Hematopoietic multipotent progenitor cell treated with erythropoietin and hydrocortisone succinate and interleukin-3 and kit ligand, for 6 days (in vitro differentiated cells): ENCODE measurements at places on chromosomes 2 and 18.

- DNase-seq: peak; percentile 69
Observed at GRCh38 chr2:108591163-108591562, 56.9 kb downstream of the LIMS1 start.

DNA sequence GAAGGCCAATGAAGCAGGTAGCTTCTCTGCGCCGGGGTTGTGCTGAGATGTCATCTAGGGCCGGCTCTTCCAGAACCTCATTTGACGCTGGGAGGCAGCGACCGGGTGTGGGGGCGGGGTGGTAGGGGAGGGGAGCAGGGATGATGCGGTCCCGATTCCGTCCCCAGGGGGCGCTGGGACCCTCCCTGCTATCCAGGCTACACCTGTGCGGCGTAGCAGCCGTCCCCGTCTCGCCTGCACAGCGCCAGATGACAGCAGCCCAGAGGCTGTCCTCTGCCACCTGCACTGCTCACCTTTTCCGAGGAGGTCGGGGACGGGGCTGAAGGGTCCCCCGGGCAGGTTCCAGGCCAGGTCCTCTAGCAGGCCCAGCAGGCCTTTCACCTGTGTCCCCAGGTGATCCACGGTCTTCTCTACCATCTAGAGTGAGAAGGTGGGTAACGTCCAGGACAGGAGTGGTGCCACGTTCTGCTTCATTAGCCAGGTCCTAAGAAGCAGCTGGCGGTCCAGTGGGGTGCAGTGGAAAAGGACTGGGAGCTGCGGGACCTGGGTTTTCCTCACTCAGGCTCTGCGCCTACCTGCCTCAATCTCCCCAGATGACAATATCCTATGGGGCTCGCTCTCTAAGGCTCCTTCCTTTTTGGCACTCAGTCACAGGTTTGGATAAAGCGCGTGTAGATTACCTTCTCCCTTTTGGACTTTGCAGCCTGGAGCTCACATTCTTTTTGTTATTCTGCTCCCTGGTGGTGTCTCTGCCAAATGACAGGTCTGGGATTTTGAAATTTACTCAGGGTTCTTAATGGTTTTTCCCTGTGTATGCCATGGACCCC is 56.0 kb upstream of the RAB6C start:
- peak; percentile 77 for DNase-seq

DNA sequence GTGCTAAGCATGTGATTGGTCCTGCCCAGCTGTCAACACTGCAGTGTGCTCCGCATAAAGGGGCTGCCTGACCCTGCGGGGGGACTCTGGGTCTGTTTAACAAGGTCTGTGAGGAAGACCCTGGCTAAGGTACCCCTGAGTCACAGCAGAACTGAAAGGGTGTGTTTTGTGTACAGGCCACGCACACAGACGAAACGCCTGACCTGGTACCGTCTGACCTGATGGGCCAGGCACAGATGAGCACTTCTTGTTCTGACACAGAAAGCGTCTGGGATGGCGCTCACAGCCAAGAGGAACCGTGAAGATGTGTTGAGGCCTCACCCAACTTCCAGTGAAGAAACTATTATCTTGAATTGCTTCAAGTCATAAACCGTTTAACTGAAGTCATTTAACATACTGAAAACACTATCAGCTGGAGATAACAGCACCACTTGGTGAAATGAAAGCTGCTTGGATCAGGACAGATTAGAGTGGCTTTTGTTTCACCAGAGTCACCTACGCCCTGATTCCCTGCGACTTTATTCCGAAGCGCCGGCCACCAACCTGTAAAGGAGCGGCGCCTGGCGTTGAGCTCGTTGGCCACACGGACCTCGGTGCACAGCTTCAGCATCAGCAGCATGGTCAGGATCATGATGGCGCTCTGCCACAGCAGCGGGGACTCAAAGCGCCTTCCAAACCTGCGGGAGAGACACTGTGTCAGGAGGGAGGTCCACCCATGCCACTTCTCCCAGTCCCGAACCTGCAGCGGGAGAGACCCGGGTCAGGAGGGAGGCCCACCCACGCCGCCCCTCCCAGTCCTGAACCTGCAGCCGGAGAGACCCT is 8.5 kb downstream of the SLC66A2 start:
- DNase-seq: peak; percentile 93

- DNase-seq: no peak
Observed at GRCh38 chr2:239443666-239444567, 43.1 kb upstream of the HDAC4 start.

GRCh38 chr2:201827621-201828020 is 21.3 kb downstream of the CDK15 start:
- no peak for DNase-seq

DNA sequence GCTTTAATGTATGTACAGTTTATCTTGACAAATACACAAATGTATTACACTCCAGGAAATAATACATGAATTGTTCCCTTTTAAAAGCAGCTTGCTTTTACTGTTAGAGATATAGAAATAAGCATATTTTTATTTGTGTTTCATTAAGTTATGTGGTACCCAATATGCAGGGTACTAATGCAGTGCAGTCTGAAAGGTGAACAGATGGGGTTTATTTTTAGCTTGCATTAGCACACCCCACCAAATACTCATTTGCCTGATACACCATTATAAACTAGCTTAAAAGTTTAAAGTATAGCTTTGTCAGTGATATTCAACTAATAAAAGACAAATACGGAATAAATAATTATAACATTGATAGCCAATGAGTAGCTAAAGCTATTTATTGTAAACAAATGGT is 394.7 kb upstream of the ZNF804A start:
- no peak for DNase-seq

GRCh38 chr18:27661320-27662018 is 476.4 kb upstream of the CHST9 start:
- DNase-seq: no peak

GRCh38 chr18:75115514-75115913 is 93.4 kb downstream of the PTGR3 start:
- DNase-seq: no peak

DNA sequence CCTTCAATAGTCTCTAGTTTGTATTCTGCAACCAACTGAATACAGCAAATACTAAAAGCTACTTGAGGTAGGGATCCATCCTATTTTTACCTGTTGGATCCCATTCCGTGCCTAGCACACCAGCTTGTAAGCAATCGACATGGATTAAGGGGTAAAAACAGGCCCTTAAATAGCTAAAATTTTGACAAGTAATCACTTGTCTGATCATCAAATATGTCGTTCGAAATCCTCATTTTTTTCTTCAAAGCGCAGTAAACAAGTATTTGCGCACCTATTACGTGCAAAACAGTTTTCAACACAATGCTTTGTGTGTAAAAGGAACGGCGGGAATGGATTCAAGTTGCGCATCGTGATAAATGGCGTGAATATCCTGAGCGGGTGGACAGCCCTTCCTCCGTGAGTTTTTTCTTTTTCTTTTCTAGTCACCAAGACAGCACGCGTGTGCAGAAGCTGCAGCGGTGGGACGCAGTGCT is 1.4 kb upstream of the ACVR2A start:
- DNase-seq: no peak

DNA sequence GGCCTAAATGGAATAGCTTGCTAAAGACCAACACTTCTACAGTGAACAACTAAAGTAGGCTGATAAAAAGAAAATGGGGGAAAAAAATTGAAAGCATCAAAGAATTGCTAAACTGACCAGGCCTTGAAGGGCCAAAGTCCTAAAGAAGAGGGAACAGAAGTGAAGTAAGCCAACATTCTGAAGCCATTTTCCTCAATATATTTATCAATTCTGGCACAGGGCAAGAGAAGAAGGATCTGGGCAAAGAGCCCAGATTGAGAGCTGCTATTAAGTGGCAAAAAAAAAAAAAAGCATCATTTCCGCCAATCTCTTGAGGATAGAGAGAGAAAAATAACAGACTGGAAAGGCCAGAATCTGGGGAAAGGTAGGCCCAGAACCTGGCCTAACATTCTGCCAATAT is 25.7 kb downstream of the FANCL start:
- DNase-seq: no peak

- DNase-seq: no peak
Observed at GRCh38 chr18:50644807-50645206, 84.9 kb downstream of the MAPK4 start.

DNA sequence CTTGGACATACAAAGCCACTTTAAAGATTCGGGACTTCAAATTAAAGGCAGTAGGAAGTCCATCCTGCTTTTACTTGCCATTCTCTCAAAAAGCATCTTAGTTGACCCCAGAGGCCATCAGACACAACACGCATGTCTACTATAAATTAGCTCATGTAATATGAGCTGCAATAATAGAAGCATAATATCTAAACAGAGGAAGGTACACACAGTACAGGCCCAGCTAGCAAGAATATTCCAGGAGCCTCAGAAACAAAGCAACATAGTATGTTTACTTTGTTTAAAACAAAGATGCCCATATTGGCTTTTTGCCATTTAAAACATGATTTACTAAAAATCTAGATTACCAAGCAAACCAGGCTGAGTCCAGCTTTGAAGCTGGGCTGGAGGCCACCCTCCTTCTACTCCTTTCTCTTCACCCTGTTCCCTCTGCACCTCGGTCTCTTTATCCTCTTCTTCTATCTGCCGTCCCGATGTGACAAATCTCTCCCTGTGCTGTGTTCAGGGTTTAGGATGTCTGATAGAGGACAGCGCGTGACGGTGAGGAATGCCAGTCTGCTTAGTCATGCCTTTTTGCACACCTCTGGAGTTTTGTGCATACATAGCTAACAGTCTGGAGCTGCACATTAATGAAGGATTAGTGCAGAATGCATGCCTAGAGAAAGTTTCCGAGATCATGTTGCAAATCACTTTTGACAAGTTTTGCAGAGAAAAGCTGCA is 28.2 kb downstream of the DTNA start:
- DNase-seq: no peak

- no peak for DNase-seq
Observed at GRCh38 chr2:134416018-134416417, 162.1 kb downstream of the MGAT5 start.

- no peak for DNase-seq
Observed at GRCh38 chr2:235506291-235506996, 12.6 kb downstream of the AGAP1 start.

- no peak for DNase-seq
Observed at GRCh38 chr2:30978044-30978443, 160.2 kb downstream of the GALNT14 start.

GRCh38 chr18:79690586-79691482 is 11.2 kb downstream of the CTDP1 start:
- no peak for DNase-seq

- DNase-seq: no peak
Observed at GRCh38 chr2:64656379-64656778, 2.7 kb upstream of the SERTAD2 start.

- DNase-seq: no peak
Observed at GRCh38 chr2:229085439-229085838, 185.6 kb downstream of the PID1 start.

DNA sequence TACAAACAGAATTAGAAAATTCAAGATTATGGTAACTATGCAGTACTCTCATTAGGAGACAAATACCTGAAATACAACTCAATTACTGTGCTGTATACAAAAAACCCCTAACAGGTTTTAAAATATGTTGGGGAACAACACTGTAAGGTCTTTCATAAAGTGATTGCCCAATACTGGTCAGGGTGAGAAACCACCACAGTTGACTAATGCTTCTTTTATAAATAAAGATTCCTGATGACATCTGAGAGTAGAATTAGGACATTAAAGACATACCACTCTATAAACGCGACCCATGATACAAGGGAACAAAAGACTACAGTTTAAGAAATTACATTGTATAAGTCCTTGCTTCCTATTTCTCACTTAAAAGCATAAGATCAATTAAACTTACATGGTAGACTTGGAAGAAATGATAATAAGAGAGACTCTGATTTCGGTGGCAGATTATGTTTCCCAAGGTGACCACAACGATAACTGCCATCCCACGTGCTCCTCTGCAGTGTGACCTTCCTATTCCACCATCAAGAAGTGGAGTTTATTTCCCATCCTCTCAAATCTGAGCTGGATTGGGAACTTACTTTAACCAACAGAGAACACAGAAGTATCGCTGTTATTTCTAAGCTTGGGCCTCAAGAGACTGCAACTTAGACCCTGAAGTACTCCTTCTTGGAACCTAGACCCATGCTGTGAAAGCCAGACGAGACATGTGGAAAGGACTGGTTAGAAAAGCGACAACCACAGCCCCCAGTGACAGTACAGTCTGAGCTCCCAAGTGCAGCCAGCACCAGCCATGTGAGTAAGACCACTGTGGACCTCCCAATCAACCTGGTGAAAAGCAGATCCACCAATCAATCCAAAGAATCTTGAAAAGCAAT is 52.3 kb downstream of the ZNF521 start:
- peak; percentile 61 for DNase-seq

DNA sequence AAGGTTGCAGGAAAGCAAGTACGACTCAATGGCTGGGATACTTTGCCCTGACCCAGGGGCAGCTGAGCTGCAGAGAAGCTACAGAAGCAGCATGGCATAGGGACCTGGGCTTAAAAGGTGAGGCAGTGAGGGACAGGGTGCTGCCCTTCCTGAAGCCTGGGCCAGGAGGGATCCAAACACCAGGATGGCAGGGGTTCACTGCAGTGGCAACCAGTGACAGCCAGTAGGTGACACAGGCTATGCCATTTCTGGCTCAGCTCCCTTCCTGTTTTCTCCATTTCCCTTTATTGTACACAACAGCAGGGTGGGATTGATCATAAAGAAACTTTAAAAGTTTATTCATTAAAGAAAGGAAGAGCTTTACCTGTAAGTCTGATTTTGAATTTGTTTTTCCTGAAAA is 48.8 kb downstream of the CABYR start:
- DNase-seq: no peak

GRCh38 chr18:5295231-5295920 is at the start of gene ZBTB14:
TSS of gene ZBTB14 (minus strand) at chr18:5295726. CDS start at chr18:5293246, 2,480 bp downstream.
- peak; percentile 48 for DNase-seq
